Activated T-helper 1 cell treated with anti-CD3 and anti-CD28 coated beads, Interleukin-2, amount 50 U/mL, for 16 hours (primary cell): ENCODE measurements at places on chromosomes 2 and 18.

- DNase-seq: no peak
Measured at GRCh38 chr18:45540125-45540524, 75.2 kb upstream of the SLC14A2 start.

DNA sequence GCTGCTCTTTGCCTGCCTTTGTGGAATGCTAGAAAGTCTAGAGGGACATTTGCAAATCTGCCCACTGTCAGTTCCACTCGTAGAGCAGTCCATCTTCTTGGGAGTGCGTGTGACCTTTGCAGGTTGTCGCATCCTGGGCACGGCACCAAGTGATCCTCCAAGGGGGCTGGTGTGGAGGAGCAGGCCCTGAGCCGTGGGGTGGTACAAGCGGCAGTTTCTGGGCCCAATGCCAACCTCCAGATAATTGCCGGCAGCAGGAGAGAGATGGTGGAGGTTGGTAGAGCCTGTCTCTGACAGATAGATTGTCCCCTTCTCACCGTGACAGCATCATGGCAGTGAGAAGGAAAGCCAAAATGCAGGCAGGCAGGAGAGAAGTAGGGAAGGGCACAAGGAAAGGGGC, 150.7 kb upstream of the SLC14A2 start:
- DNase-seq: no peak

DNA sequence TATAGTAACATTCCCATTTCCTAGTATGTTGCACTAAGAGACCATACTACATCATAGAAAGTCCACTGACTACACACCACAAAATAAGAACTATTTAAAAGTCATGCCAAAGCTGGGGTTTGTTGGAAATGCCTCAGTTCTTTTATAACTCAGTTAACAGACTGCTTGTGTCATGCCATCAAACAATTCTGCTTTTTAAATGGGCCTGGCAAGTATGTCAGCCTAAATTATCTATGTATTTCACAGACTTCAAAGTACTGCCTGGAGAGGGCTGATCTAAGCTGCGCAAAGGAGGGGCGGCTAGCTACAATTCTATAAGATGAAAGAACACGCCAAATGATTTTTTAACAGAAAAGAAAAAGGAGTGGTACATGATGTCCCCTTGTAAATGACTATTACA, 49.6 kb downstream of the FARSB start:
- no peak for DNase-seq

- DNase-seq: no peak
Measured at GRCh38 chr2:27752551-27753237, 18.8 kb upstream of the MRPL33 start.

DNA sequence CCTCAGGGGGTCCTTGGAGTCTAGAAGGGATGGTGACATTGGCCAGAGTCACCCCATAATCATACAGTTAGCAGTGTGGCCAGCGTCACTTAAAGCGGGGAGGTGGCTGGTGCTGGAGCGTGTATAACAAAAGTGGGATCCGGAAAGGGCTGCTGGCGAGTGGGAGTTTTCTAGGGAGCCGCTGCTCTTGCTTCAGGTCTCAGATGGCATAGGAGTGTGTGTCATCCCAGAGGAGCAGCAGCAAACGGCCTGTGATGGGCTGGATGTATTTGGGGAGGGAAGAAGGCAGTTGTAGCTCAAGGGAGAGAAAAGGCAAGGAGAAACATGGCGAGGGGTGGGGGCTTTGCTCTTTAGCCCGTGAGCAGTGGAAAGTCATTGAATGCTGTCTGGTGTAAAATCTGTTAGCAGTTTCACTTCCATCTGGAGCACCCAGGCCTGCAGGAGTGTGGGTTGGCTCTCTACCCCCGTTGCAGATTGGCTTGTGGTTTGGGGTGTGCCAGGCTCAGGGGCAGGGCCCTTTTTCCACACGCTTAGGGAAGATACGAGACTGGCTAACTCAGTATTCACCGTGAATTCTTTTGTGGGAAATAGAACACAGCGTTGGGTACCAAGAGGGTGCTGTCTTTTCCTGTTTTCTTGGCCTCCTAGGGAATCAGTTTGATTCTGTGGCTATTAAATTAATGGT, 120.5 kb downstream of the AGAP1 start:
- DNase-seq: no peak

GRCh38 chr18:75100832-75101630, 107.9 kb downstream of the PTGR3 start:
- no peak for DNase-seq

- DNase-seq: no peak
Measured at GRCh38 chr2:132429941-132430573, 13.5 kb downstream of the GPR39 start.

DNA sequence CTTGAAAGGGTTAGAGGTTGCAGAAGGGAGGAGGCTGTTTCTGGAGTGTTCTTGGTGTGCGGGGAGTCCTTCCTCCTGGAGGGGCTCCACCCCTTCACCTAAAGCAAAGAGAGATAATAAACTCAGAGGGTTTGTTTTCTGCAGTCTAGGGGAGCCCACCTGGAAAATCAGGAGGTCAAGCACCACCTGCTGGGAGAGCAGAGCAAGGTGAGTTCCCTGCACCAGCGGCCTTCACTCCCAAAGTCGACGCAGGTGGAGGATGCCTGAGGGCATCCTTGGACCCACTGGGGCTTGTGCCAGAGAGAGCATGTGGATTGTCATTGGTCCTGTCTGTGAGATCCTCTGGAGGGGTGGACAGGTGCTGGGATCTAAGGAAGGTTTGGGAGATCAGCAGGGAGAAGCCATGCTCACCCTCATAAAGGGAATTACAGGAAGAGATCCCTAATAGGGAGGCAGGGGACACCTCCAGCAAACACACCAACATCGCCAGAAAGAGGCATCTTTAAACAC, 116.7 kb downstream of the KCNF1 start:
- no peak for DNase-seq

GRCh38 chr2:173044686-173045085, 31.0 kb upstream of the MAP3K20 start:
- DNase-seq: no peak

DNA sequence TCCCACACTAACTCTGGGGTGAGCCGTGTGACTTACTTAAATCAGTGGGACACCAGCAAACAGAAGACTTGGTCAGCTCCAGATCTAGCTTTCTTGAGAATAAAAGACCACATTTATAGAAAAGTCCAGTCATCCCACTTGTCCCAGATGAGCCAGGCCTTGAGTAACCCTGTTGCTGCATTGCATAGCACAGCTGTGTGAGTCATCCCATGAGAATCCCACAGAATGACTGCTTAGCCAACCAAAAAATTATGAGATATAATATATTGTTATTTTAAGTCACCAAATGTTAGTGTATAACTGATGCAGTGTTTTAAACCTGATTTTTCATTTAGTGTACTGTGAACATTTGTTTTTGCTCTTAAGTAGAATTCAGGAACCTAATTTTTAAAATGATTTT, 94.2 kb upstream of the FSHR start:
- no peak for DNase-seq

GRCh38 chr2:69166812-69167468, 154.0 kb downstream of the ANTXR1 start:
- DNase-seq: no peak

- no peak for DNase-seq
Measured at GRCh38 chr18:57841568-57841967, 38.5 kb upstream of the ATP8B1 start.

- DNase-seq: no peak
Measured at GRCh38 chr18:76621782-76622495, 126.9 kb upstream of the ZNF516 start.

GRCh38 chr2:136255648-136256461, 137.9 kb upstream of the CXCR4 start:
- DNase-seq: no peak

DNA sequence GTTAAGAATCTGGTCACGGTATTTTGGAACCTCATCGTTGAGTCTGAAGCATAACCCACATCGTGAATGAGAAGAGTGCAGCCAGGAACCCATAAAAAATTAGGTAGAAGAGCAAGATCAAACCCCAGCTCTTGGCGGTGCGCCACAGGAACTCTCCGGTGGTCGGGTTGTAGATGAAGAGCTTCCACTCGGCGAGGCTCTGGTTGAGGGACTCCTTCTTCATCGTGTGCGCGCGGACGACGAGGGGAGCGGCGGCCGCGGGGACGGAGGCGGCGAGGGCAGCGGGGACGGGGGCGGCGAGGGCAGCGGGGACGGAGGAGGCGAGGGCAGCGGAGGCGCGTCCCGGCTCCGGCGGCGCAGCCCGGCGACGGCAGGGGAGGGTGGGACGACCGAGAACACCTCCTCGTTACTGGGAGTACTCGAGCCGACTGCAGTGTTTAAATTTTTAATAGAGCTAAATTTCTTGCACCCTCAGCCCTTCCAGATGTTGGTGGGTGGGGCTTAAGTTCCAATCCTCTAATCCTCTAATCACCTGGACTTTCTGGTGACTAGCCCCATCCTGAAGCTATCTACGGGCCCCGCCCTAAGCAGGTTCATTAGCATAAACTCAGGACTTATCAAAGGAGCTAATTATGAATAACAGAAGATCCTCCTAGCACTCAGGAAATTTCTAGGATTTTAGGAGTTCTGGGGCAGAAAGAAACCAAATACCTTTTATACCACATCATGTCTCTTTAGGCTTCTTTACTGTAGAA, 20.4 kb upstream of the PAPOLG start:
- no peak for DNase-seq

DNA sequence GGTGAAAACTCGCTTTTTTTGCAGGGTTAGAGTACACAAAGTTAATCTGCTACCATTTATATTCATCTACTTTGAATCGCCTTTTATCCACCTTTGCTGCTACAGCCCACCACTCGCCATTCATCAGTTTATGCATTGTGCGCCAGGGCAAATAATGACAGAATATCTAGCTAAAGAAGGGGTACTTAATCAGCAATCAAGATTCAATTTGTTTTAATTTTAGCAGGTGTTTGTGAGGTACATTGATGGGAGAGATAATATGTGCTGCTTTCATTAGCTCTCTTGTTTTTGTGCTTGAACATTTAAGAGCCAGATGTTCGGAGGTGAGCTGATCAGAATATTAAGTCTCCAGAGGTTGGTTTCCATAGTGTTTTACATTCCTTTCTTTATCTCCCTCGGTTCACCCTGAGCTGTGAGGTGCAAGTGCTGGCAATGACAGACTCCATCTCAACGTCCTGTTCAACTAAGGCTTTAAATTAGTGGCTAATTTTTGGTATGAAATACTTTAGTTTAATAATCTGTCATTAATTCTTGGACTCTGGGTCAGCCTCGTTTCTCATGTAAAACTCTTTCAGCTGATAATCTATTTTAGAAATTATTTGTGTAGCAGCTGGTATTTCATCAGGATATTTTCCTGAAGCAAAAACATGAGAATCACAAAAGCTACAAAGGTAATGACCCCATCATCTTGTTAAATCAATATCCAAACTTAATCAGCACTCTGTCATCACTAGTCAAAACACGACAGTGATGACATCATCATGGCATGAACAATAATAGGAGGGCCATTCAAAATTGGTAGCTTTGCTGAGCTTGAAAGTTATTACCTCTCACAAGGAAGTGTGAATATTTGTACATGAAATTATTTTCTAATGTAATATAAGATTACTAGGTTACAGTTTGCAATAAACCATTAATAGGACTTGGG, 479.9 kb upstream of the FANCL start:
- no peak for DNase-seq

- DNase-seq: no peak
Measured at GRCh38 chr2:147331790-147332419, 512.9 kb upstream of the ACVR2A start.

DNA sequence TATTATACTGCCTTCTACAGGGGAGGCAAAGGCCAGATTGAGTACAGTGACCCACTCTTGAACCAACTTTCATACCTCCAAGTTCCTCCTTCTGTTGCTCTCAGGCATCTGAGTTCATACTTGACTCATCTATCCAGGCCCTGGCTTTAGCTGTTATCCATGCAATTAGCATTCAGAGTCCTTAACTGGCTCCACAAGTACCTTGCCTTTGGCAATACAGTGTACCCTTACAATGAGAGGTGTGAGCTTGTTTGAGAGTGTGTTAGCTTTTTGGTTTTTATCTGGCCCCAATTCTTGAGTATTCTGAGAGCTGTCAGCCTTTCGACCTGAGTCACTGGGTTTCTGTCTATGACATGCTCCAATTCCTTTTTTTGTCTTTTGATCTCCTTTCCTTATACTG, 60.2 kb downstream of the EHD3 start:
- DNase-seq: no peak

- no peak for DNase-seq
Measured at GRCh38 chr2:20223407-20224163, 1.3 kb downstream of the SDC1 start.

DNA sequence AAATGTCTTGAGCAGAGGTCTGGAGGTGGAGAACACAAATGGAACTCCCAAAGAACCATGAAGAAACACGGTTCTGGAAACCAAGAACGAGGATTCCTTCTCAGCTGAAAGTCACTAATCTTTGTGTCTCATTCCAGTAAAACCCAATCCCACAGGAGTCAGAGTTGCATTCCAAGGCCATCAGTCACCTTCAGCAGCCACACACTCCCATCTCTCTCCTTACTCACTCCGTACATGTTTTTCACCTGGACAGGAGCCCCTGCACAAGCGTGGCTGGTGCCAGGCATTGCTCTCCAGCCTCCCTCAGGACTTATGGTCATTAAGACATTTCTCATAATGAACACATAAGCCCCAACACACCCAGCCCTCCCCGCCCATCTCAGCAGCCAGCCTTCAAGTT, 175.4 kb upstream of the SIX2 start:
- no peak for DNase-seq

GRCh38 chr2:138757384-138757783, 22.8 kb downstream of the NXPH2 start:
- no peak for DNase-seq

DNA sequence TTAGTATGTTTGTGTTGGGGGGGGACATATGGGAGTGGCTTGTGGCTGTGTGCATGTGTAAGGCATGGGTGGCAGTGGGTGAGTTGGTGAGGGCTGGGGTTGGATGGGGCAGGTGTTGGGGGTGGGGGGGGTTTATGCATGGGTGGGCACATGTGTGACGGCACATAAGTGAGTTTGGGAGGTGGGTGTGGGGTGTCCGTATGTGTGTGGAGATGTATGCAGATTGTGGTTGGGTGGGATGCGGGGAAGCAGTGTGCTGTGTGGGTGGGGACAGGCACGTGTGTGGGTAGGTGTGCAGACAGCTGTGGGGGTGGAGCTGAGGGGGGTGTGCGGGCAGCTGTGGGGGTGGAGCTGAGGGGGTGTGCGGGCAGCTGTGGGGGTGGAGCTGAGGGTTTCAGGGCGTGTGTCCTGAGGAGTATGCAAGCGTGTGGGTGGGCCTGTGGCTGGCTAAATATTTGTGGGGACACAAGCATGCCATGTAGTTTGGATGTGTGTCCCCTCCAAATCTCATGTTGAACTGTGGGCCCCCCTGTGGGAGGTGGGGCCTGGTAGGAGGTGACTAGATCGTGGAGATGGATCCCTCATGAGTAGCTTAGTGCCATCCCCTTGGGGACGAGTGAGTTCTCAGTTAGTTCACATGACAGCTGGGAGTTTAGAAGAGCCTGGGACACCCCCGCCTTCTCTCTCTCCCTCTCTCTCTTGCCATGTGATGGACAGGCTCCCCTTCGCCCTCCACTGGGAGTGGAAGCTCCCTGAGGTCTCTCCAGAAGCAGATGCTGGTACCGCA, 59.4 kb downstream of the ANKMY1 start:
- DNase-seq: no peak

- DNase-seq: no peak
Measured at GRCh38 chr18:62366992-62367391, 41.9 kb downstream of the TNFRSF11A start.

GRCh38 chr2:40760071-40760666, 308.3 kb upstream of the SLC8A1 start:
- no peak for DNase-seq
